ENCODE measurements at places on chromosomes 2 and 18.

- DNase-seq, result no peak
Observed at GRCh38 chr2:53129851-53130250, 637.8 kb upstream of the CHAC2 start.

GRCh38 chr2:200335657-200336056 lies 29.2 kb downstream of the SPATS2L start:
- DNase-seq, result no peak

DNA sequence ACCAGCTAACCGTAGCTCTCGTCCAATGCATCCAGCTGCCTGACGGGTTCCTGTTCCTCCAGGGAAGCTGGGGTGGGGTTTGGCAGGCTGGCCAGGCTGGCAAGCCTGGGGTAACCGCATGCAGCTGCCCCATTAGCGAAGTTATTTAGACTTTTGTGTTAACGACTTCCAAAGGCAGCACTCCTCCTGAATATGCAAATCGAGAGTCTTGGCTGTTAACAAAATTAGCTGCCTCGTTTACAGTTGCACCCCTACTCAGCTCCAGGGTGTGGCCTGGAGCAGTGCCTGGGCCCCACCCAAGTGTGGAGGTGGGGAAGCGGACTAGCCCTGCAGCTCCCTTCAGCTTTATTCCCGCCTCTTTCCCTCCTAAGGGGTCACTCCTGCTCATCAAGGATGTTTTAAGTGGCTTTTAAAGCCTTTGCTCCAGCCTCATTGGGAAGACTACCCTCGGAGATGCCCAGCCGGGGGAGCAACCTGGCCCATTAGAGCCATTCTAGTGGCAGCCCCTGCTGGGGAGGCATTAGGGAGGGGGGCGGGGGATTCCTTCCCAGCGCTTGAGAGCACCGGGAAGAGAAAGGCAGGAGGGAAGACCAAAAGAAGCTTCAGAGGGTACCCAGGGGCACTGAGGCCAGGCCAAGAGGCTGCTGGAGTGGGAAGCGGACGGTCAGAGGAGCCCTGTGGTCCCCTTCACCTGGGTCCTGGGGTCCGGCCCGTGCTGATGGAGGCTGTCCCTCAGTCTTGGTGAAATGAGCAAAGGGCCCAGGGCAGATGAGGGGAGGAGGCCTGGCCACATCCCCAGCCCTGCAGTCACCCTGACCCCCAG lies 204.1 kb downstream of the CELF4 start:
- no peak for DNase-seq

GRCh38 chr2:8457092-8457481 lies 224.8 kb upstream of the ID2 start:
- no peak for DNase-seq

GRCh38 chr18:41532344-41533086 lies 422.5 kb upstream of the PIK3C3 start:
- DNase-seq, result no peak

- no peak for DNase-seq
Observed at GRCh38 chr18:34114996-34115395, 109.7 kb downstream of the NOL4 start.

DNA sequence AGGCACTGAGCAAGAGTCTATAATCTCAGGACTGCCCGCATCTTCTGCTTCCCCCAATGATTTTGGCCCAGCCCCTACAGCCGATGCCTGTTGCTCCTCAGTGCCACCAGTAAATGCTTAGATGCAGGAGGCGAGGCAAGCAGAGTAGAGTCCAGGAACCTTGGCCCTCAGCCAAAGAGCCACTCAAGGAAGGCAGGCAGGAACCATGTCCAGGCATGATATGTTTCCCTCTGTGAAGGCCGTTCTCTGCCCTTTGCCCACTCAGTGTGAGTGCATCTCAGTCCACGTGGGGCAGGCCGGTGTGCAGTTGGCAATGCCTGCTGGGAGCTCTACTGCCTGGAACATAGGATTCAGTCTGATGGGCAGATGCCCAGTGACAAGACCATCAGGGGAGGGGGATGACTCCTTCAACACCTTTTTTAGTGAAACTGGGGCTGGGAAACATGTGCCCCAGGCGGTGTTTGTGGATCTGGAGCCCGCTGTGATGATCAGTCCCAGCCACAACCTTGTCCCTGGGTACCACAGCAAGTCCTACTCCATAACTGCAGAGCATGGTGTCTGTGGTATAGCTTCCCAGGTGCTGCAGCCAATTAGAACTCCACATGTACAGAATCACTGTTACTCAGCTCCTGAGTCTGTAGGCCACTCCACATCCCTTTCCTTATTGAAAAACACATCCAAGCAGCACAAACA lies 9.7 kb upstream of the DNAJB2 start:
- no peak for DNase-seq

GRCh38 chr2:113211226-113212105 lies 37.7 kb downstream of the PSD4 start:
- DNase-seq, result no peak

DNA sequence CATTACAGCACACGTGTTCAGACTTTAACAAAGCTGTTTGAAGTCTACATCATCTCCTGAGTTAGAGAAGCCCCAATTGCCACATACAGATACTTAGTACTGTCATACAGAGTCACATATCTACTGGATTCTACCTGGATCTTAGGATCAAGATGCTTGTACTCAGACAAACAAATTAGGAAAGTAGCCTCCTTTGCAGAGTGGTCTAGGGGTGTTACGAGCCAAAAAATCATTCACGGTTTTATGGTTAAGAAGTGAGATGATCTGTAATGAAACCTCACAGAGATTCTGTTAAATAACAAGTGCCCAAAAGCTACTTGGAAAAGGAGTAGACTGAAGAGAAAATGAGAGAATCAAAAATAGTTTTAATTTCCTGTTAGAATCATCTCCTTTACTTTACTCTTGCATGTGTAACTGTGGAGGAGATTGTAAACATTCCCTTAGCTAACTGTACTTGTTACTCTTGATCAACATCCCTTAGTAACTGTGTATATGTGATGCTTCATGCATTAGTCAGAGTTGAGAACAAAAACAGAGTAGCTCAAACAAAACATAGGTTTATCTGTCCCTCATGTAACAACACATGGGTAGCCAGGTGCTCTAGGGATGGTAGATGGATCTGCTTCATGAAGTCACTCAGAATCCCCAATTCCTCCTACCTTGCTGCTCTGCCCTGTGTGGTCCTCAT lies 16.4 kb upstream of the IL1RL1 start:
- no peak for DNase-seq

- DNase-seq, result no peak
Observed at GRCh38 chr18:44569391-44570055, 111.2 kb upstream of the SETBP1 start.

DNA sequence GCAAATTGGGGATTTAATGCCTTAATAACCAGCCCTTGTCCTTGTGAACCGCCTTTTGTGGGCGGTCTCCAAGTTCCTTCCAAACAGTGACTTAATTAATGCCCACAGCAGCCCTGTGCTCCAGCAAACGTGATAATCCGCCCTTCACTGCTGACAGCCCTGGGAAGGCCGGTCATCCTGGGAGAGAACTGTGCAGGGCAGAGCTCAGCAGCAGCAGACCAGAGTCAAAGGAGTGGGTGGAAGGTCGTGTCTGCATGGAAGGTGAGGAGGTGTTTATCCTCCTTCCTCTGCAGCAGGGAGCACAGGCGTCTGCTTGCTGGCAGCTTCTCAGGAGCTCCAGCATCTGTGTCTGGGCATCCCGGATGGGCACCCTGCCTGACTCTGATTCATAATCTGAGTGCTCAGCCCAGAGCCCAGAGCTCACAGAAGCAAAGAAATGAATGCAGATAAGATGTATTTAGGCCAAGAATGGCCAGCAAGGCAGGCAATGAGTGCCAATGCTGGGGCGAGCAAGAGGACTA lies 270.0 kb upstream of the PXDN start:
- no peak for DNase-seq

DNA sequence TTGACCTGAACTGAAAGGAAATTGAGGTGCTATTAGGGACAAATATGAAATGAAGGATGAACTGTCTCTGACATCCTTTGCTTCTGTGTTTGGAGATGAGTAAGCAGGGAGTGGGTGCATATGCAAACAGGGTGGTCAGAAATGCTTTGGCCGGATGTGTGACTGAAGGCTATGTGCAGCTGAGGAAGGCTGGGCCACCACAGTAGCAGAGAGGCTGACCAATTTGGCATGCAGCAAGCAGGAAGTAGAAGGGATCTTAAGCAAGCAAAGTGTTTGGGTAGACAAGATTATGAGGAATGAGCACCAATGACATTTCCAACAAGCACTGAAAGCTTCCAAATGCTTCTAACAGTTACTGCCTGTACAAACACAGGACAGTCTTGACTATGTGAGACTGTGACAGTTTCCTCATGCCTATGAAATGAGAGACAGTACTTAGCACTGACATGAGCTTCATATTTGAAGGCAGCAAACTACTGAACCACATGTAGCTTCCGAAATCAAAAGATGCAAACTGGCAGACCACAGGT lies 3.3 kb upstream of the ACTR3 start:
- peak; percentile 63 for DNase-seq

DNA sequence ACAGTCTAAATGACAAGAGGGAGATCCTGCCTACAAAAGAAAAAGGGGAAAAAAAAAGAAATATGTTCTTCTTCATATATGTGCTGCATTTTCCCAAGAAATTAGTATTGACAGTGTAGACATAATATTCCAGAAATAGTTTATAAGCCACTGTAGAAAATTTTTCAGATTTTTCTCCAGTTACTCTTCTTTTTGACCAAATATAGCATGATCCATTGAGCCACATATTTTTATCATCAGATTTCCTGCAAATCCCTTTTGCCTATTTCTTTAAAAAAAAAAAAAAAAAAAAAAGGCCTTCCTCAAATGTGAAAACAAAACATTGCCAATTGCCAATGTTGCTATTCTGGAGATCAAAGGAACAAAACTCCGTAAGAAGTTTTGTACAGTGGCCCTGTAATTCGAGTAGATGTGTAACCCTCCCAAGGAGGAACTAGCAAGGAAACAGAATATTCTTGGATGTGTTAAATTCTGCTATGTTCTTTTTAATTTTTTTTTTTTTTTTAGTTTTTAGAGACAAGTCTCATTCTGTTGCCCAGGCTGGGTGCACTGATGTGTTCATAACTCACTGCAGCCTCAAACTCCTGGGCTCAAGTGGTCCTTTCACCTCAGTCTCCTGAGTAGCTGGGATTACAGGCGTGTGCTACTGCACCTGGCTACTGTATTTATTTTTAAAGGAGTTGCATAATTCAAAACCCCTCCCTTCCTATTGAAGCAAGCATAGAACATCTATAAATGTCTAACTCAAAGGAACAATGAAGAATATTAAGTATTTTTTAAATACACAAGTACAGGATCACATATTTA lies 12.5 kb upstream of the CABYR start:
- DNase-seq, result no peak

GRCh38 chr2:50648041-50648700 lies 383.8 kb downstream of the NRXN1 start:
- no peak for DNase-seq

GRCh38 chr2:23530206-23530908 lies 145.4 kb downstream of the KLHL29 start:
- no peak for DNase-seq

GRCh38 chr2:121151311-121152109 lies 133.5 kb downstream of the TFCP2L1 start:
- DNase-seq, result no peak

DNA sequence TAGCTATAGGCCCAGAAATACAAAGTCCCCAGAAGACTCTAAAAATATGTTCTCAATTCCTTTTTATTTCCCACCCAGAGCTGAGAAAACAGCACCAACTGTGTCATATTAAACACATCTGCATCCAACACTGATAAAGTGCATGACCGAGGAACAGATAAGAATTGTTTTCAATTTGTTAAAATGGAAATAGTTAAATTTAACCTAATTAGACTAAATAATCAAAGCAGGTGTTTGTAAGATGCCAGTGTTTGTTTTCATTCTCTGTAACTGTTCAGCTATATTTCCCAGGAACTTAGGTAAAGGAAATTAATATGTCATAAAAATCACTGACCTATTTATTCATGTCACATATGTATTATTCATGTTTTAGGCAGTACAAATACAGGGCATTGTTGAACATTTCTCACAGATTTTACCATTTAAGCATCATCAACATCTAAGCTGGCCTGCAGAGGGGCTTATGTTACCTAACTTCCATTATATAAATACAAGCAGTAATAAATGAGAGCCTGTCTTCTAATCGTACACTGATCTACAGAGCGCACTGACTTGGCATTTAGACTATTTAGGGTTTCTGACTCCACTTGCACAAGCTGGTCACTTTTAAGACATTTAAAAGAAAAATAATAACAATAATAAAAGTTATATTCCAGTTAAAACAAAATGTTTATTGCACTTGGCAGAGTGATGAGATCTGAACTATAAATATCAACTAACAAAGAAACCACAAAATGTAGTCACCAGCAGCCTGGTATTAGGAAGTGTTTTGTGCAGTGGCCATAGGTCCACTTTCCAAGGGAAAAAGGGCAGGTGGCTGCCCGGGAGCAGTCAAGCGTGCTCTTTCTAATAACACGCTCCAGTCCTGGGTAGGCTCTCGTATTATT lies 86.6 kb upstream of the ZFP36L2 start:
- DNase-seq, result no peak

DNA sequence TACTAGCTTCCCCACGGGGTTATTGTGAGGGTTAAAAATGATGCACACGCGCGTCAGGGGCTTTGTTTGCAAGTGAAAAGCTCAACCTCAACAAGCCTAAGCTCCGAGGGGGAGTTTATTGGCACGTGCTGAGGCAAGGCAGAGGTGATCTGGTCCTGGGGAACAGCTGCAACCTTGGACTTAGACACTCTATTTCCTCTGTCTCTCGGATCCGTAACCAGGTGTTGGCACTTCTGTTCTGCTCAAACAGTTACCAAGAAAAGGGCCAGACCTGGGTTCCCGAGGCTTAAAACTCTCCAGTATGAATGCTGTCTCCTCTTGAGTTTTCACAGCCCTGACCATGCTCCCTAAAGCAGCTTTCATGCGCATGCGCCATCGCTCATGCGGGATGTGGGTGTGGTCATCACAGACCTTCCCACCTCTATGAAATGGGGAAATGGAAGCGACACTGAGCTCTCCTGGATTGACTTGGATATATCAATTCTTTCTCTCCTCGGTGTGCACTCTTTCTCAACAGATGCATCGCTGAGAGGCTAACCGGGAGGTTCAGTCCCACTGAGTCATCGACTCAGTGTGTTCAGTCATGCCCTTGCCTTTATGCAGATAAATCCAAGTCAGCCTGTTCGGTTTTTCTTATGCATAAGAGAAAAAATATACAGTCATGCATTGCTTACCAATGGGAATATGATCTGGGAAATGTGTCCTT lies 19.9 kb upstream of the RAB31 start:
- no peak for DNase-seq

GRCh38 chr2:185372188-185372587 lies 366.4 kb upstream of the FSIP2 start:
- DNase-seq, result no peak

Data from SIG-M5 (cell line).